Renal pelvis (tissue), 12 donors: ENCODE measurements at places on chromosomes 4 and X. TPM values are rescaled to one million over a fixed set of nuclear protein-coding genes. Genes with fewer than 3 reads are reported as not detected.

HMGB3 gene
- 124 TPM for polyA plus RNA-seq

- DNase-seq, result no peak
Measured at GRCh38 chr4:158758142-158758541, 10.7 kb upstream of the FNIP2 start.

GRCh38 chrX:153338836-153339235 is 4.9 kb downstream of the ZNF275 start:
- no peak for DNase-seq

MAGEB5 gene
- polyA plus RNA-seq, result not detected

AKAP14 gene
- polyA plus RNA-seq, result not detected

DNA sequence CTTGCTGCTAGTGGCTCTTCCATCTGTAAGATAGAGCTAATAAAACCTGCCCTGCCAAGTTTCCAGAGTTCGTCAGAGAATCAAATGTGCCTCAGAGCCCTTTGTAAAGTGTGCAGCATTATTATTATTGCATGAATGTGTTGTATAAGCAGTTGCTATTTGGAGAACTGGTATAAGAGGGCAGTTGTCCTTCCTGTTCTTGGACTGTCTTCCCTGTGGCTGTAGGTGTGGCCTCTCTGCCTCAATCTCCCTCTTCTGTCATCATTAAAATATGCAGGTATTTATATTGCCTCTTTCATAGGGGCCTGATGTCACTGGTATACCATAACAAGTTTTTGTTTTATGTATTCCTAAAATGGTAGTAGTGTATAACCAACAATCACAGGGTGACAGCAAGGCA is 3.8 kb downstream of the MTM1 start:
- no peak for DNase-seq

DNA sequence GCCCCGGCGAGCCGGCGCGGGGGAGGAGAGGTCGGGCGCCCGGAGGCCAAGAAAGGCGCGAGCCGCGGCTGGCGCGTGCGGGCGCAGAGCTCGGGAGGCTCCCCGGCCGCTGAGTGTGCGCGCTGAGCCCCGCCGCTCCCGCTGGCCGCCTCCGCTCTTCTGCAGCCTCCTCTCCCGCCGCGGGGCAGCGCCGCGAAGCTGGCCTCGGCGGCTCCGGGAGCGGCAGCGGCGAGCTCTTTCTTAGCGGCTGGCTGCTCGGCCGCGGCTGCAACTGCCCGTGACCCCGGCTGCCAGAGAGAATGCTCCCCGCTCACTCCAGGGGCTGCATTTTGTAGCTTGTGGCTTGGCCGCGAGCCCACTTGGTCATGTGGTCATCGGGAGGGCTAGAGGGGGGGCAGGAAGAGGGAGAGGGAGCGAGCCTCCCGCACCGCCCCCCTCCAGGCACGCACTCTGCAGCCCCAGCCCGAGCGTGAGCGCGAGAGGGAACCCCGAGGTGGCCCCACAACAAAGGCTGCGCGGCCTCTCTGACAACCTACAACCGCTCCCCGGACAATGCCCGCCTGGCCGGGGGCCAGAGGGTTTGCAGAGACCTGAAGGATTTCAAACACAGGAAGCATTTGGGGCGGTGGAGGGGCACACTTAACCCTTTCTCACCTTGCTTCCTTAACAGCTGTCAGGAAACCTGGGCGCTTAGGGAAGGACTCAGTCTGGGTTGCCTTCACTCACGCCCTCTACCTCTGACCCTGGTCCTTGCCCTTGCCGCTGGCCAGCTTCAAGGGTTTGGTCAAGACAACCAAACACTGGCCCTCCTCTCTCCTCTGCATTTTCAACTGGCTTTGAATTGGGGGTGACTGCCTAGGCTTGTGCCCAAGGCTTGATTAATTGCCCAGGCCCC is at the start of gene APLN:
TSS of gene APLN (minus strand) at position 305 of the 895 bp plus-strand sequence. CDS start 326 bp downstream, outside the sequence.
- no peak for DNase-seq

GRCh38 chr4:34633241-34633640 is 1611.1 kb downstream of the ARAP2 start:
- no peak for DNase-seq

CSN1S1 gene
- polyA plus RNA-seq, result not detected

- peak; percentile 15 for DNase-seq
Measured at GRCh38 chr4:175916626-175917351, 104.7 kb upstream of the GPM6A start.

DNA sequence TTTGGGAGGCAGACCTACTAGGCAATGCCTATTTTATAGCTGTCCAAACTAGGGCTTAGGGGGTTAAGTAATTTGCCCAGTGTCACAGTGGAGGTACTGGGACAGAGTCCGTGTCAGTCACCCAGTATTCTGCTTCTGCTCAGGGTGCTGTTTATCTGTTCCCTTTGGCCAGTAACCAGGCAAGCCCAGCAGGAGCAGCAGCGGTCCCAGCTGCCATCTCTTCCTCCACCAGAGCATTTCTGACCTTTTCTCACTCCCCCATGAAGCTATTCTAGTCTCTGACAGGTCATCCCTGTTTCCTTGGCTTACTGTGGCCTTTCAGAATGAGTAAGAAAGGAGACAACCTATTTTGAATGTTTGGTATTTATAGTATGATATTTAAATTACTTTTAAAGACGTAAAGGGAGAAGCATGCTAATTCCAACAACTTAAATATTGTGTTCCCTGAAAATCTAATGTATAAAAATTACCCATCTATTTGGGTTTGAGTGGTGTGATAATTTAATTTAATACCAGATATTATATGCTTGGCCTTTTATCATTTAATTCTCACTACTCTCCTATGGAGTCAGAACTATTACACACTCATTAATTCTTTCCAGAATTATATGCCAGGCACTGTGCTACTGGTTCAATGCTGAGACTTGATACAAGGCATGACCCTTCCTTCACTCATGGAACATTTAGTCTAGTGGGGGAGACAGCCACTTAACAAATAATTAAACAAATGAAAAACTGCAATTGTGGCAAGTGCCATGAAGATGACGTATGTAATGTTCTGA is 60.6 kb downstream of the RPS6KA3 start:
- no peak for DNase-seq

GRCh38 chr4:181944527-181944926 is 298.7 kb upstream of the TENM3 start:
- no peak for DNase-seq

- DNase-seq, result no peak
Measured at GRCh38 chr4:88208156-88208555, 49.7 kb upstream of the ABCG2 start.

DNA sequence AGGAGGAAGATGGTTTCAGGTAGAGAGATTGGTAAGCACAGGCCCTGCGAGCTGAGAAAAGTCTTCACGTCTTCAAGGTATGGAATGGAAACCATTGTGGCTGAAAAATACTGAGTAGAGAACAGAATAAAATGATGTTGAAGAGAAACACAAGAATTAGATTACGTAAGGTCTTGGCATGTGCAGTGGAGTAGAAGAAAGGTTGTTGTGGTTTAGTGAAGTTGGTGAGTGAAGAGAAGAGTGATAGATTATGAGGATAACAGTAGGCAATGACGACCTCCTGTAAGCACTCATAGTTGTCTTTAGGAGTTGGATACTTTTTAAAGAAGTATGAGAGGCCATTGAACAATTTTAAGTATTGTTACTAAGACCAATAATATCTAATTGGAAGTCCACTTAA is 642.6 kb downstream of the PCDH7 start:
- no peak for DNase-seq

CCKAR gene
- polyA plus RNA-seq, result not detected

SUPT20HL1 gene
- polyA plus RNA-seq, result 0.06 TPM

SLC9A6 gene
- 18.7 TPM for polyA plus RNA-seq

MED14 gene
- polyA plus RNA-seq, result 44.8 TPM
